ENCODE measurements at places on chromosomes 13 and 19.

GRCh38 chr19:16386619-16387240 is 62.1 kb downstream of the KLF2 start:
- DNase-seq: no peak

DNA sequence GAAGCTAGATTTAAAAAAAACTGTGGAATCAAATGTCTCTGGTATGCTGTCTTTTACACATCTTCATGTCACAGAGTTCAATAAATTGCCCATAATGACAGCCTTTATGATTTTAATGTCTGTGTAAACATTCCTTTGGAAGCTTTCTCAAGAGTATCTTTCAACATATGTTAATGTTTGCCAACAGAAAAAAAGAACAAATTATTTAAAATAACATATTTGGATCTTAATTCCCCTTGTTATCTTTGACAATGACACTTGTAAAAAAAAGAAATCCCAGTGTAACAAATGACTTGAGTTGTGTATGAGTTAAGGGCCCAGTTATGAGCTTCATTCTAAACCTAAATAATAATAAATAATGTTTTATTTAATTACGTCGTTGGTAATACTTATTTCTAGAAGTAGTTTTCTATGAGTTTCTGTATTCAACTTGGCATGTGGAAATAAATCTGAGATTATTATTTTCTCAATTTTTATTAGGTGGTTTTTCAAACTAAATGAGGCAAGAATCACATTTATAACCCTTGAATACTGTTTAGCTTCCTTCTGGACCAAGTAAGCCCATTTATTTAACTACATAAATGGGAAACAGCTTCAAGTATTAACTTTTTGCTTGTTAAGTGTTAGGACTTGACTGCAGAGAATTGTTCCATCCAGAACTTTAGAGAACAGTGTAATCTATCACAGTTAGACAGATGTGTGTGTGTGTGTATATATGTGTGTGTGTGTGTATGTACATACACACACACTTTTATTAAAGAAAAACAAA is 182.1 kb downstream of the POSTN start:
- no peak for DNase-seq

DNA sequence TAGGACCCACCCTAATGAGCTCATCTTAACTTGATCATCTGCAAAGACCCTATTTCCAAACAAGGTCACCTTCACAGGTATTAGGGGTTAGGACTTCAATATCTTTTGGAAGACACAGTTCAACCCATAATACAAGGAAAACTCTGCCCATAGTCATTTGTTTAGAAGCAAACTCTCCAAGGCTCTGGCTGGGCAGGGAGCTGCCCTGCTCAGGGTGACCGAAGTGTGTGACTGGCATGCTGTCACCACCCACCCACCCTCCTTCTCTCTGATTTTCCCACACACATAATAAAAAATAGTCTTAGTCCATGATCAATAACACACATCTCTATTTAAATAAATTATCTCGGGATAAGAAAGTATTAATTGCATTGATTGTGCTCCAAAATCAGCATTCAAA is 161.1 kb downstream of the KCTD15 start:
- no peak for DNase-seq

- DNase-seq: peak; percentile 92
Measured at GRCh38 chr19:53196777-53197396, 3.7 kb upstream of the ZNF665 start.

DNA sequence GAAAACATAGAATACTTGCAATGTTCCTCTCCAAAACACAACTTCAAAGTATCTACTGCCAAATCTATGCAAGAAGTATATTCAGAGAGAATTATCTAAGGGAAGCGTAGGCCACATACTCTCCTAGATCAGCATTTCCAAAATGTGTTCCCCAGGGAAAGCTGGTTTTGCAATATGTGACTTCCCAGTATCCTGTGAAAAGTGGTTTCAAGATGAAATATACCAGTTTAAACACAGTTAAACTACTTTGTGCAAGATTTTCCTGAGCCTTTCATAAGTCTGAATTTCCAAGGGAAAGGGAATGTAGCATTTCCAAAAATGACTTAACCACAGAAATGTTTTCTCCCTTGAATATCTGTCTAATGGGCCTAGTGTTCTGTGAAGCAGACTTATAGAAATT is 7.6 kb downstream of the STARD13 start:
- no peak for DNase-seq

GRCh38 chr13:25281935-25282332 is 5.4 kb downstream of the MTMR6 start:
- DNase-seq: no peak

GRCh38 chr13:105972306-105972721 is 563.1 kb downstream of the EFNB2 start:
- DNase-seq: no peak

- DNase-seq: no peak
Measured at GRCh38 chr13:75357576-75358289, 124.2 kb downstream of the TBC1D4 start.

DNA sequence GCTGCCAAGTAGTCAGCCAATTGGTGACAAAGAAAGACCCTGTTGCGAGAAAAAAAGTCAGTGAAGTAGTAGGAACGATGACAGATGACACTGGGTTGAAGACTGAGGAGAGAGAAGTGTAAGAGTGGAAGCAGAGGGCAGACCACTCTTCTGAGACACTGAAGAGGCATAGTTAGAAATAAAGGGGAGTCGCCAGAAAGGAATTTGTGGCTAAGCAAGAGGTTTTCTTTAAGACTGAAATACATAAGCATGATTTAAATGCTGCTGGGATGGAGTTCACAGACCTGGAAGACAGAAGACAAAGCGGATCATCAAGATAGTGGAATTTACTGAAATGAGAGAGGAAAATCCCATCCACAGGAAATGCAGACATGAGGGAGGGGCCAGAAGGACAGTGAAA is 56.2 kb upstream of the USPL1 start:
- no peak for DNase-seq

DNA sequence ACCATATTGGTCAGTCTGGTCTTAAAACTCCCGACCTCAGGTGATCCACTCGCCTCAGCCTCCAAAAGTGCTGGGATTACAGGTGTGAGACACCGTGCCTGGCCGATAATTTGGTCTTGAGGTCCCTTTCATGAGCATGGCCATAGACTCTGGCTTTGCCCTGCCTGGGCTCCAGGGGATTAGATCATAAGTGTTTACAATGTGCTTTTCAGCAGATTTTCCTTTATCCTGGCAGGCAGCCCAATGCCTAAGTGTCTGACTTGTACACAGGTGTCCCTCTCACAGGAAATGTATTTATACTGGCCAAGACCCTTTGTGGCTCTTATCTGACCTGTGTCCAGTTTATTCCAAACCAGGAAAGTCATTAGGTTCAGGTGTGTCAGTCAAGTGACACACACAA is 15.9 kb downstream of the BCAM start:
- DNase-seq: no peak

DNA sequence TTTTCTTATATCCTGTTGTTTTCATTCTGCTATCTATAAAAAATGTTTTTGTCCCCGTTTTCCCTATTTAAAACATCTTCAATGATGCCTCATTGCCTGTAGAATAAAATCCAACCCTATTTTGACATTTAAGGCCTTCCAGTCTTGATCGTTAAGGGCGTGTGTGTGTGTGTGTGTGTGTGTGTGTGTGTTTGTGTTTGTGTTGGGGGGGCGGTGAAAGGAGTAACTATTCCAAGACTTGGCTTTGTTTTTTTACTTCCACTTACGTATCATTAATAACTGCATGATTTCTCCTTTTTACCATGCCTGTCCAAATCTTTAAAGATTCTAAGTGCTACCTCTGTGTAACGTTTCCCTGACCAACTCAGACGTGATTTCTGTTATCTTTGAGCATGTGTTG is 784 bp downstream of the PIBF1 start:
- no peak for DNase-seq

DNA sequence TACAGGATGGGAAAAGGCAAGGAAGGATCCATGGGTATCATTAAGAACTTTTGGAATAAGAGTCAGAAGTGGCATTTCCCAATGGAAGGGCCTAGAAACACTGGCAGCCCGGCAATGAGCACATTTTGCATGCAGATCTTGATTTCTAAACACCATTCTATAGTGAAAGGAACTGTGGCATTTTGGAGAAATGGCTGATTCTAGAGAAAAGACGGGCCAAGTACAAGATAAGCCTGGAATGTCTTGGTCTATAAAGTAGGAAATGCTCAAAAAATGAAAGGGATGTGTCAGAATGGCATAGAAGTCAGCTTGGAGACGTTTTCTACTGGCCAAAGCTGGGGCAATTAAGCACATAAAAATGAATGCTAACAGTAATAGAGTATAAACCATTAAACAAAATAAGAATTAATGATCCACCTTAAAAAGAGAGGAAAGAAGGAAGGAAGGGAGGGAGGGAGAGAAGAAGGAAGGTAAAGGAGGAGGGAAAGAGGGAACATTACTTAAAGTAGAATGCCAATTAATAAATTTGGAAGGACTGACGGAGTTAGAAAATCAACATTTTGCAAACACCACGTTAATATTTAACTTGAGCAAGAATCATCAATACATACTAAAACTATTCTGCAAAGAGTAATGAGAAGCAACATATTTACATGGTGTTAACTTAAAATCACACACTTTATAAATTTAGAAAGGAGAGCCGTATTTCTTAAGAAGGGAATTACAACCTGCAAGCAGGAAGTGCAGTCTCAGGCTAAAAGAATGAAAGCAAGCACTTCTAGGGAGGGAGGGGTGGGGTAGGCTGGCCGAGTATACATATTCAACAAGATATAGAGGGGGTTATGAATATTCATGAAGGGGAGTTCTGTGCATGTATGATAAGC is 78.9 kb downstream of the ANKRD10 start:
- DNase-seq: no peak

DNA sequence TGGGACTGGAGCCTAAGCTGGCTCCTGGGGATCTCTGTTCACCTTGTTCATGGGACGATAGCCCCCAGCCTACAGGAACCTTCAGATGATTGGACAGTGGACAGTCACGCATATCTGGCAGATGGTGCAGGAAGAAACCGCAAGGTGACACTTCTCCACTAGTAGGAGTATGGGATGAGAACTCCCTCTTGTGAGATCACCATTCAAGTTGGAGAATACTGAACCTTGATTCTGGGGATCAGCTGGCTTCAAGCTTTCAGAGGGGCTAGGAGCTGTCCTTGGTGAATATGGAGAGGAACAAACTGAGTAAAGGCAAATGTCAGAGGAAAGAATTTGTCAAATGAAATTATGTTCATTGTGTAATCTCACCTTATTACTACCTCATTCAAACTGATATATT is 204.5 kb downstream of the PDS5B start:
- no peak for DNase-seq

DNA sequence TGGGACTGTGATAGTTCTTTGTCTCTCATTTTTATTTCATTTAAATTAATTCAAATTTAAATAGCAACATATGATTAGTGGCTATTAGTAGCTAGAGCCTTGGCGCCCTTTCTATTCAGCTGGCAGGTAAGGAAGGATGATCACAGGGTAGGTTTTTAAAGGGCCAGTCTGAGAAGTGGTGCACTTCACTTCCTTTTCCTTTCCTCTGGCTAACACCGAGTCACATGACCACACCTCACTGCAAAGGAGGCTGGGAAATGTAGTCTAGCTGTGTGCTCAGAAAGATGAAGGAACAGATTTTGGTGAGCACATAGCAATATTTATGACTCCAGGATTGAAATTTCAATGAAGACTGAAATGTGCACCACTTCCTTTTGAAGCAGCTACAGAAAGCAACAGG is 128.7 kb downstream of the TSHZ3 start:
- no peak for DNase-seq

- DNase-seq: no peak
Measured at GRCh38 chr13:46288570-46289259, 77.0 kb downstream of the LRRC63 start.

- DNase-seq: no peak
Measured at GRCh38 chr19:3695124-3695733, 5.0 kb downstream of the PIP5K1C start.

- DNase-seq: no peak
Measured at GRCh38 chr13:72255908-72256307, 388.9 kb upstream of the DACH1 start.

GRCh38 chr13:107450431-107450830 is 764.9 kb downstream of the LIG4 start:
- no peak for DNase-seq

DNA sequence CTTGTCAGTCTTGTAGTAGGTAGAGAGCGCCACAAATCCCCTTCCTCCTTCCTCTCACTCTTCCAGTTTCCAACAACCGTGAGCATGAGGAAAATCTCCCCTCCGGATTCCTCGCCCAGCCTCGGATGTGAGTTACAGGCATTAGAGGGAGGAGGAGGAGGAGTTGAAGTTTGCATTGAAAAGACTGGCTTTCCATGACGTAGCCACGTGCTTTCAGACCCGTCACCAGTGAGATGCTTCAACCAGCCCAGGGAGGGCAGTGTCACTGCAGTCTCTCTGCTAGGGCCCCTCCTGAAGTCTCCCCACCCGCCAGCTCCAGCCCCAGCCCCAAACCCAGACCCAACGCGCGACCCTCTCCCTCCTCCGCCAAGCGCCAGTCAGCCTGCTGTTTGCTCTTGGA is 442 bp upstream of the FGF14 start:
- no peak for DNase-seq

- DNase-seq: no peak
Measured at GRCh38 chr13:100314132-100314910, 225.4 kb downstream of the PCCA start.

DNA sequence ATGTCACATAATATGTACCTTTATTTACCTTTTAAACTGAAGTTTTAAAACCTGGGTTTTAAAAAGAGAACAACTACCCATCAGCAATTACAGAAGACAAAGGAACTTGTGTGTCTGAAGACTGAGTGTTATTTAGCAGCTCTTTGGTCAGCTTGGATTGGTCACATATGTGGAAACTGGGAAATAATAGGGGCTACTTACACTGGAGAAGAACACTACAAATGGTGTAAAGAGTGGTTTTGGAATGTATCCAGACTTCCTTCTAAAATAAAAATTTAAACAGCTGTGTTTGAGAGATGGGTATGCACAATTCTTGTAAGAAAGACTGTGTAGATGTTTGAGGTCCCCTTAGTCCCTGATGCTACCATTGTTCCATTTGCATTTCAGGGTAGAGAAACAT is 13.3 kb downstream of the TNFRSF19 start:
- DNase-seq: no peak

DNA sequence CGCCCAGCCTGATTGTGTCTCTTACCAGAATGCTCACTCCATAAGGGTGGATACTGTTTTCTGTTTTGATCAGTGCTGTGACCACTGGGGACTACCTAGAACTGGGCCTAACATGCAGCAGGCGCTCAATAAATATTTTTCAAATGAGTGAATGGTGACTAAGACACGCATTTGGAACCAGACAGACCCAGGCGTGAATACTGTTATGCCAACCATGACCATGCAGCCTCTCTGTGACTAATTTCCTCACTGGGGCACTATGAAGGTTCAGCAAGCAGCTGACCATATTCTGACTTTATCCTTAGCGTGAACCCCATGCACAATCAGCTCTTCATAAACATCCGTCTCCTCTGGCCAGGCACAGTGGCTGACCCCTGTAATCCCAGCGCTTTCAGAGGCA is 13.0 kb upstream of the SPC24 start:
- DNase-seq: no peak

DNA sequence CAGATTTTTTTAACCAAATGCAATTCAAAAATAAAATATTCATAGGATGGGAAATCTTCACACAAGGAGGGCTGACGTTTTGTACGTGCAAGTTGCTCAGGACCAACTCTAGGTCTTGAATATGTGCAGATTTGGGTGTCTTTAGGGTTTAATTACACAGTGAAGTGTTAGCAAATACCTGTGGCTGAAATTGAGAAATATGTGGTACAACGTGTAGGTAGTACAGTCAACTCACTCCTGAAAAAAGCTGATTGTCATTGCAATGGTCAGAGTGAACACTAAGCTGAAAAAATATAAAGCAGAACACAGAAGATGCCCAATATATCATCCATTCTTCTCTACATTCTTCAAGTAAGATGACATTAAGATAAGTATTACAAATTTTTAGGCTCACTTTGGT is 314.3 kb downstream of the SLITRK1 start:
- DNase-seq: no peak
